ENCODE measurements at places on chromosomes 2 and 18.
A peak's percentile ranks its signal among the peaks of the same experiment; 100 is the strongest.

DNA sequence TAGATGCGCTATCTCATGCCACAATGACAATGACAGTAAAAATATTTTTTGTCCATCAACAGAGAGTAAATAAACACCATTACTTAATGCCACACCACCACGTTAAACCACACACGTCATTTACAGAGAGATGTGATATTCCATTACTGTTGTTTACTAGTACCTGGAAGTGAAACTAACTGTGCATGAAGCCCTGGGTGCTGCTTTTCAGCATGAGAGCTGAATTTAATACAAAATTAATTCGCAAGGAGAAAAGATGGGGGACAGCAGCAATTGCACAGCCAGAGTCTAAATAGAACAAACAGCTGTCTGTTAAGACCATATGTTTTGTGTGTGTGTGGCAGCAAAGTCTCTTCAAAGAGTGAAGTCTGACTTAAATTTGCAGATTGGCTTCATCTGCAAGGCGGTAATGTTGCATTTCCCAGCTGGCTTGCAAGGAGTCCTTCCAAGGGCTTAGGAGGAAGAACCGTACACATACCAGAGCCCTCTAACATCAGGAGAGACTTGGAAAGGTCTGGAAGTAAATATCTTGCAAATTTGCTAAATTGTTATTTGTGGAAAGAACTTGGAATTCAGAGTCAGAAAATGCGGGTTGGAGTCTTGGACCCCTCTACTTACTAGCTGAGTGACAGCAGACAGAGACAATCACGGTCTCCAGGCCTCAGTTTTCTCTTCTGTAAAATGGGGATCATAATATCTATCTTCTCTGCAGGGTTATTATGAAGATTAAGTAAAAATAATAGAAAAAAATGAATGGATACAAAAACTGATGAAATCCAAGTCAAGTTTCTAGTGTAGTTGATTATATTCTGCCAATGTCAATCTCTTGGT lies 127.6 kb downstream of the ALPK2 start:
- DNase-seq, result no peak

DNA sequence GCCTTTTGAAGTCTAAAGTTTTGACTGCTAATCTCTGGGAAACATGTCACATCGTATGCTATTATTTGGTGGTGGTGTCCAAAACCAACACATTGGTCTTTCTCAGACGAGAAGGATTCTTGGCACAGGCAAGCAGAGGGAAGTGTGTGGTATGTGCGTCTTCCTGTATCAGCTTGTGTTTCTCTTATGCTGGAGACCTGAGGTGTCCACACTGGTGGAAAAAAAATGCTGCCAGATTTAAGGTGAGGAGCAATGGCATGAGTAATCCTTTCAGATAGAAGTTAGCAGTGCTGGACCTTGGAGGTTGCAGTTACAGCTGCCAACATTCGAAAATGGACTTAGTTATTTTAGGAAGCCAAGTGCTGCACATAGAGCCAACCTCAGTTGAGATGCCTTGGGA lies 11.7 kb upstream of the FHL2 start:
- peak; percentile 99 for DNase-seq

GRCh38 chr2:107027810-107028209 lies 141.8 kb upstream of the ST6GAL2 start:
- no peak for DNase-seq

DNA sequence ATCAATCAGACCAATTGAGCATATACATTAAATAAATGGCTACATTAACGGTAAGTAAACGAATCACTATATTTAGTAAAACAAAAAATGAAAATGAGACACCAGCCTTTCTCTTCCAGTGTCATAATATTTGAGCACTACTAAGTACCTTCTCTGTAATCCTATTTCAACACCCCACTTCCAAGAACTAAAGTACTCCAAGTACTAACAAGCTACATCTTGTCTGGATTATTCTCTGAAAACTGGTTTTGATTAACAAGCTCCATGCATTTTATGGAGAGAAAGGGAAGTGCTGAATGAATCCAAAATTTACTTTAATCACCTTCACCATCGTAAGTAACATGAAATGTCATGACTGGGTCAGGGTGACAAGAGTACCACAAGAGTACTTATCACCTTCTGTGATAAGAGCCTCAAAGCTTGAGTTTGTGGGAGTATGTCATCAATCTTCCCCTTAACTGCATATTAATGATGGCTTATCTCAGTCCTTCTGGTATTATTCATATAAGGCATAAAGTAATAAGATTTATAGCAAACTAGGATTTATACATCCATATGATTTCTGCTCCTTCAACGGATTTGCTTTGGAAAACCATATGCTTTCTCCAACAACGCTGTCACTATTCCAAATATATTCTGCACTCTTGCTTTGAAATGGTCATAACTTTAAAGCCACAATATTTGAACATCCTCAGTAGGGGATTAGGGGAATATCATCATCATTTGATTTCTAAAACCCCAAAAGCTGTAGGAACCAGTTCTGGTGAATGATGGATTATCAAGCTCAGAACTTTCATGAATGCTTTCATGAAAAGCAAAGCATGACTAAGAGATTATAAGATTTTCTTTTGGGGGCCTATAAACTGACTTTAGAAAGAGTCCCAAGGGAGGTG lies 127.0 kb downstream of the ANTXR1 start:
- DNase-seq, result no peak

- no peak for DNase-seq
Observed at GRCh38 chr18:79572093-79572780, 107.4 kb upstream of the CTDP1 start.

- DNase-seq, result no peak
Observed at GRCh38 chr2:242056785-242057184, 187.3 kb downstream of the RTP5 start.

- no peak for DNase-seq
Observed at GRCh38 chr2:13597176-13597575, 880.4 kb downstream of the TRIB2 start.

DNA sequence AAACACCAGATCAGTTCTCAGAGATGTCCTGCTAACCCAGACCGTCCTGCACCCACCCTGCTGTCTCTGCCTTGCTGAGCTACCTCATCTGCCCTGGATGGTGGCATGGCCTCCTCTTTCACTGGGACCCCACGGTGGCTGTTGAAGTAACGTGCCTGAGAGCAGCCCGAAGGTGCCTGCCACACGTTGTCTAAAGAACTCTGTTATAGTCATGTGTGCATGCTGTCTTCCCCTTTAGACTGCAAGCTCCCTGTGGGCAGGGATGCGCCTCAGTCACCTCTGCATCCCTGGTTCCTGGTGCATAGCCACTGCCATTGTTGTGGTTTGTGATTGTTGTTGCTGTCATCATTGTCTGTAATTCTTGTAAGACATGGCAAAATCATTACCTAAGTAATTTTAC lies 235.9 kb downstream of the EIPR1 start:
- no peak for DNase-seq

GRCh38 chr2:56681659-56682396 lies 498.0 kb downstream of the CCDC85A start:
- peak; percentile 77 for DNase-seq

- DNase-seq, result peak; percentile 32
Observed at GRCh38 chr18:2654169-2654927, 1.2 kb upstream of the SMCHD1 start.

GRCh38 chr2:190535586-190535985 lies 1.1 kb upstream of the NEMP2 start:
- no peak for DNase-seq

- DNase-seq, result peak; percentile 49
Observed at GRCh38 chr2:218406949-218407618, 7.4 kb downstream of the CTDSP1 start.

DNA sequence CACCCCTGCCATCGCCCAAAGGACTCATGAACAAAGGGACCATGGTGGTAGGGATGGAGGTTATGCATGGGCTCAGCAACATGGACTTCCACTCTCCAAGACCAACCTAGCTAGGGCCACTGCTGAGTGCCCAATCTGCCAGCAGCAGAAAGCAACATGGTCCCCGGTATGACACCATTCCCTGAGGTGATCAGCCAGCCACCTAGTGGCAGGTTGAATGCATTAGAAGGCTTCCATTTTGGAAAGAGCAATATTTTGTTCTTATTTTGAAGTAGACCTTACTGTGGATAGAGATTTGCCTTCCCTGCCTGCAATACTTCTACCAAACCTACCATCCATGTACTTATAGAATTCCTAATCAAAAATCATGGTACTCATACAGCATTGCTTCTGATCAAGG lies 99.8 kb downstream of the METTL4 start:
- no peak for DNase-seq

DNA sequence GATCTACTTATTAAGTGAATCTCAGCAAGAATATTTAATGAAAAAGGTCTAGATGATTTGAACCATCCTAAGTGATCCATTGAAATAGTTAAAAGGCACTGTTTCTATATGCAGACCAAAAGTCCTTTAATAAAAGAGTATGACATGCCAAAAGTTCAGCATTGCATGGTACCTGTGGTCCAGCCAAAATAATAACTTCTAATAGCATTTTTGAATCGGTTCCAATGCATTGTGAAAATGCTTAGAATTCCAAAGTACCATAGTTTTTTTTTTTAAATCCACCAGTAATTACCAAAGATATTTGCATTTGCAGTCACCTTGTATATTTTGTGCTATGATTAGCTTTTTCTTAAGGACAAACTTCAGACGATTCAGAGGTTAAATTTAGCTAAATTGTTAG lies 79.9 kb downstream of the NYAP2 start:
- DNase-seq, result no peak

GRCh38 chr2:46386763-46387162 lies 89.6 kb downstream of the EPAS1 start:
- no peak for DNase-seq

DNA sequence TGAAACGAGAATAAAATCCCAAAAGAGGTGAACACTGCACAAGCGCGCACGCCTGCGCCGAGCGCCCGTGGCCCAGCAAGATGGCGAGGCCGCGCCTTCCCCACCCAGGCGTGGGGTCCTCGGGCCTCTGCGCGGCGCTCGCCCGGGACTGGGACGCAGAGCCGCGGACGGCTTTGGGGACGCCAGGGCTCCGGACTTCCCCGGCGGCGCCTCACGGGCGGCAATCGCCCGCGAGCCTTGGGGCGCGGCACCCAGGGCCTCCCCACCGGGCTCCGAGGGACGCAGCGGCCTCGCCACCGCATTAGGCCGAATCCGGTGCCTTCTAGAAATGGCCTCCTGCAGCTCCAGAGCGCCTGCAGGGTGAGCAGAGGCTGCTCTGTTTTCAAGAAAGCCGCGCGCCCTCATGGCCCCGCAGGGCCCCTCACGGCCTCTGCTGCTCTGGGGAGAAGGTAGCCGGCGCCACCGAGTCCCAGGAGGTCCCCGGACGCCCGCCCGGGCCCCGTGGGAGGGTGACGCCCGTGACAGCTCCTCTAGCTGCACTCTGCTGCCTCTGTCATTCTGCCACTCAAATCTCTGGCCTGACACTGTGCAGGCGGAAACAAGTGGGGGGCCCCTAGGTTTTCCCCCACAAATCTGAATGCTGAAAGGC lies 35.9 kb upstream of the POMC start:
- no peak for DNase-seq

- DNase-seq, result no peak
Observed at GRCh38 chr18:3100498-3101132, 87.7 kb upstream of the LPIN2 start.

- DNase-seq, result no peak
Observed at GRCh38 chr2:7618031-7618430, 700.8 kb downstream of the RNF144A start.

- DNase-seq, result no peak
Observed at GRCh38 chr2:58357521-58357920, 116.4 kb upstream of the FANCL start.

DNA sequence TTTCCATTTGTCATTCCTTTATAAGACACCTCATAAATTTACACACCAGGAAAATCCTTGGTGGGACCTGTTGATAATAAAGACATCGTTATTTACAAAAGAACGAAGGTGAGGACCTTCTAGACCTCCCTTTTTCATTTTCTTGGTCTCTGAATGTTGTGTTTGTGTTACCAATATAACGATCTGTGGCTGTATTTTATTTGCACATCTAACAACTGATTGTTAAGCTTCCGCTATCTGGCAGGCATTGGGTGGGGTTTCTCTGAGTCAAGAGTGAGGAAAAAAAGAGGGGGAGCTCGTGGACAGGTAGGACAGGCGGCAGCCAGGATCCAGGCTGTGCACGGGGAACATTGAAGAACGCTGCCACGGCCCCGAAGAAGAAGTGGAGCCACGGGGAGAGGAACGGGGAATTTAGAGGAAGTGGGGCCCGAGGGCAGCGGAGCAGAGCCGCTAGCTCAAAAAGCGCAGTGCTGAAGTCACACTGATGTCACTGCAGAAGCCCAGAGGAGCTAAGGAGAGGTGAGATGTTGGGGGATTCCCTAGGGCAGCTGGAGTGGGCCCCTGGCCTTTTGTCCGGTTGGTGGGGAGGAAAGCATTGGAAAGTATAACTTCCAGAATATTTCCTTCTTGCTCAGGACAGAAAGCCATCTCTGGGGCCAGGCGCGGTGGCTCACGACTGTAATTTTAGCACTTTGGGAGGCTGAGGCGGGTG lies 20.9 kb upstream of the DNMT3A start:
- DNase-seq, result no peak

- no peak for DNase-seq
Observed at GRCh38 chr2:30237239-30237965, 6.1 kb downstream of the LBH start.

DNA sequence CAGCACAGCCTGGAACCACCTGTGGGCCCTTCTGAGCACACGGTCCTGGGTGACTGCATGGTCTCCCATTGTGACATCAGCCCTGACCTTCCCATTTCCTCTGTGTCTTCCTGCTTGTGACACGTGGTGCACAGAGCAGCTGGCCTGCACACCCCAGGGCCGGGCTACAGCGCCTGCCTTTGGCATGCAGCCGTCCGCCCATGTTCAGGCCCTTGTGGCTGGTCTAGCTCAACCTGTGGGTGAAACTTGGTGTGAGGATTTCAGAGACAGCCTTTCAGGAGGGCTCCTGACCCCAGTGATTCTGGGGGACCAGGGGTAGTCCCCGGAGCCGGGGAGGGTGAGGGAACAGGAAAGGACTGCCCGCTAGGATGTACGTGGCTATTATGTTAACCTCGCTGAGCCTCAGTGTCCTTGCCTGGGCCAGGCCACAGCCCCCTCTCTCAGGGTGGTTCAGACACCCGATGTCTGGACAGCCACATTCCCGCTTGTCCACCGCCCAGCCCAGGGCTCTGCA lies 284.8 kb upstream of the HS6ST1 start:
- no peak for DNase-seq

DNA sequence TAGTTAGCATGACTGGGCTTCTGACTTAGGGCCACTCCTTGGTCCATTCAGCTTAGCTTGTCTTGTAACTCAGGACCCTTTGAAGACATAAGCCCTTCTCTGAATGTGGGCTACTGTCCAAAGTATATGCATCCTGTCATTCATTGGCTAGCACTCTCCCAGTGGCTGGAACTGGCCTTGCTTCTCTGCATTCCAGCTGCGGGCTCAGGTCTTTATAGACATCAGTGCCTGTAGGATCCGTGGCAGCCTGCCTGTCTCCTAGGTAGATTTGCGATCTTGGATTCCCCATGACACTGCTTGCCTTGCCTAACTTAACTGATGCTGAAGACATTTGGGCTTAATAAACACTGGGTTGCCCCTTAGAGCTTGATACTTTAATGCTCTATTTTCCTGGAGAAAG lies 170.1 kb downstream of the DCC start:
- DNase-seq, result no peak

GRCh38 chr2:203383038-203383437 lies 54.8 kb downstream of the ABI2 start:
- no peak for DNase-seq

GRCh38 chr2:182097571-182098164 lies 112.0 kb downstream of the PPP1R1C start:
- no peak for DNase-seq

- no peak for DNase-seq
Observed at GRCh38 chr2:960061-960736, 9.6 kb downstream of the SNTG2 start.
